ENCODE measurements at places on chromosomes 12 and 14.

- no peak for DNase-seq
Measured at GRCh38 chr12:52566847-52567291, 6.8 kb downstream of the KRT74 start.

DNA sequence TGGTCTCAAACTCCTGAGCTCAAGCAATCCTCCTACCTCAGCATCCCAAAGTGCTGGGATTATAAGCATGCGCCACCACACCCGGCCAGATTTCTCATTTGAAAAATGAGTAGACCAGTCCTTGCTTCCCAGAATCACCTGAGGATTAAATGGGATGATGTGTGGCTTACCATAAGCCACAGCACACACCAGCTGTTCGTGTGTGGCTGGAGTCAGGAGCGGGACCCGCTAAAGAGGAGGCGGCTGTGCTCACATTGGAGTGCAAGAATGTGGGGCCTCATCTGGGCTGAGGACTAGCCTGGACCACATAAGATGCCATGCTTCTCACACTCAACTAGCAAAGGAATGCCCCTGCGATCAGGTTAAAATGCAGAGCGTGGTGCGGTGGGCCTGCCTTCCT, 6.7 kb upstream of the ALDH2 start:
- DNase-seq, result no peak

DNA sequence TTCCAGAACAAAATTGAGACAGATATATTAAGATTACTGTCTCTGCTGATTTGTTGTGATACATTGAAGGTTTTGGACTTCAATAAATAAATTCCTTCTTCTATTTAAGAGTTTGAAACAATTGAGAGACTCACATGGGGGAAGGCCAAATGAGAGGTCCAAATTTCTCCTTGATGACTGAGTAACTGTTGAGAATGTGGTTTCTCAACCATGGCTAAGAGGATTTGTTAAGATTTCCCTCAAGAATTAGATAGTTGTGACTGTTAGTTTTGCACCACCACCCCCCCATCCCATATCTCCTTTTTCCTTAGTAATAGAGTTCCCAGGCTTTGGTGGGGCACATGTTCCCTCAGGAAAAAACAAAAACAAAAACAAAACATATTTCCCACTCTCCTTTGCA, 47.7 kb upstream of the IGF1 start:
- no peak for DNase-seq

DNA sequence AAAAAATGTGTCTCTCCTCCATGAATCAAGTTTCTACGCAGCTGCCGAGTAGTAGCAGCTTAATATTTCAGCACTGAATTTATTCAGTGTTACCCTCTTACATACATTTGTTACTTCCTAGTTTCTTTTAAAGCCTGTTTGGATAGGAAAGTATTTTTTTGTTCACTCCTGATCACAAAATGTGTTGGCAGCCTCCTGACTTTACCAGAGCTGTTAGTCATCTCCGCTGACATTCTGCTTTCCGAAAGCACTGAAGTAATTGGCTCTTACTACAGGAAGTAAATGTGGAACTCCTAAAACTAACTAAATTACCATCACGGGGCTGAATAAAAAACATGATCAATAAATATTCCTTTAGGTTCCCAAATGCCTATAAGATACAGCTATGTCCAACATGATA, 225.5 kb downstream of the EPS8 start:
- DNase-seq, result peak; percentile 34

DNA sequence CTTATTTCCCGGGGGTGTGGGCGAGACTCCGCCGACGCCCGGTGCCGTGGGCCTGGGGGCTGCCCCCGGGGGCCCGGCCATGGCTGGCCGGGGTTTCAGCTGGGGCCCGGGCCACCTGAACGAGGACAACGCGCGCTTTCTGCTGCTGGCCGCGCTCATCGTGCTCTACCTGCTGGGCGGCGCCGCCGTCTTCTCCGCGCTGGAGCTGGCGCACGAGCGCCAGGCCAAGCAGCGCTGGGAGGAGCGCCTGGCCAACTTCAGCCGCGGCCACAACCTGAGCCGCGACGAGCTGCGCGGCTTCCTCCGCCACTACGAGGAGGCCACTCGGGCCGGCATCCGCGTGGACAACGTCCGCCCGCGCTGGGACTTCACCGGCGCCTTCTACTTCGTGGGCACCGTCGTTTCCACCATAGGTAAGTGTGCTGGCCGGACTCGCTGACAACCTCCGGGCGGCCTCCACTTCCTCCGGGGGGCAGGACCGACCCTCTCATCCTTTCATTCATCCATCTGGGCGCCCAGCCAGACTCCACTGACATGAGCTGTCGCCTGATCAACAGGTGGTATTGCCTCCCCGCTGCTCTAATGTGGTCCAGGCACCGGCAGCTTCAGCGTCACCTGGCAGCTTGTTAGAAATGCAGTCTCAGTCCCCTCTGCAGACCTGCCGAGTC, 467 bp downstream of the KCNK13 start:
- DNase-seq, result no peak

DNA sequence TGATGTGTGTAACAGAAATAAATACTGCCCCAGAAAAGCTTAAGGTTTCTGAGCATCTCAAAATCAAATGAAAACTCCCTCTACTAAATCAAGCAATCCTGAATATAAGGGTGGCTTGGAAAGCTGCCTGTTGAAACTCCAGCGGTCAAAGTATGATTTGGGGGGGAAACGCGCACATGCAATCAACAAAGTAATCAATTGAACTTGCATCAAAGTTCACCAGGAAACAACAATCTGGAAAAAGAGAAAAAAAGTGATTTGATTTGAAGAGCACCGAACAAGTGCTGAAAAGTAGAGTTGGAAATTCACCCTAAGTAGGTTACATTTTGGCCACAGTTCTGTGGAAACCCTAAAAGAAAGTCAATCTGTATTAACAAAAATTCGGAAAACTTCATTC, 700 bp downstream of the CNIH1 start:
- DNase-seq, result no peak

DNA sequence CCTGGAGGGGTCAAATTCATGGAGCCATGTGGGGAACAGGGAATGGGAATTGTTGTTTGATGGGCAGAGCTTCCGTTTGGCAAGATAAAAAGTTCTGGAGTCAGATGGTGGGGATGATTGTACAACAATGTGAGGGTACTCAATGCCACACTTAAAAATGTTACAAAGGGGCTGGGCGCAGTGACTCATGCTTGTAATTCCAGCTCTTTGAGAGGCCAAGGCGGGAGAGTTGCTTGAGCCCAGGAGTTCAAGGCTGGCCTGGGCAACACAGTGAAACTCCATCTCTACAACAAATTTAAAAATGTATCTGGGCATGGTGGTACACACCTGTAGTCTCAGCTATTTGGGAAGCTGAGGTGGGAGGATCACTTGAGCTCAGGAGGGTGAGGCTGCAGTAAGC, 66.0 kb upstream of the DIO3 start:
- no peak for DNase-seq

DNA sequence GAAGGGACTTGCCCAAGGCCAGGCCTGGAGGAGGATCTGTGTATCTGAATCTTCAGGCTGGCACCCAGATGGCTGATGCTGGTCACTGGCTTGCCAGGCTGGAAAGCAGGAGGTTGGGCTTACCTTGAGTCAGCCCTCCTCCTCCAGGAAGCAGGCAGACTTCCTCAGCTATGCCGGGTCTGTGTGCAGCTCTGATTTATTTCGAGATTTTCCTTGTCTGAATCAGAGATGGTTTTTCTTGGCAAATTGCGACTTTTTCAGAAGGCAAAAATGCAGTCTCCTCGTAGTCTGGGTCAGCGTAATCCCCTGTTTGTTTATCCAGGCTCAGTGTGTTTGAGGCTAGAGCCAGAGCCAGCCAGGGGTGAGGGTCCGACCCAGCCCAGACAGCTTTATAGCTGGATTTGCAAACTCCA, 48.9 kb downstream of the SMOC1 start:
- no peak for DNase-seq

DNA sequence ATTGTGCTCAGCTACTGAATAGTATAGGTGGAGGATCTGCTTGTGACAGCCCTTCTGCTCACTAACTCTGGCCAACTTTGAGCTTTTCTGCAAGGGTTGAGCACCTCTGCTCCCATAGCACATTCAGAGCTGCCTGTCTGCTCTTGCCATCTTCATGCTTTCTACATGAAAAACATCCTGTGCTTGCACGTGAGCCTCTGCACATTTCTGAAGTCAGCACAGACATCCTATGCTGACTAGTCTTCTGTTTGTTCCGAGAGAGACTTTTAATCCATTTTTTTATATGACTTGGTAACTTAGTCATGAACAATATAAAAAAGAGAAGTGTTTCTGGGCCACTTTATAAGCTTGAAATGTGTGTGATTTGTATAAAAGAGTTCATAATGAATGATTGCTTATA, 969.3 kb downstream of the TMTC2 start:
- no peak for DNase-seq

DNA sequence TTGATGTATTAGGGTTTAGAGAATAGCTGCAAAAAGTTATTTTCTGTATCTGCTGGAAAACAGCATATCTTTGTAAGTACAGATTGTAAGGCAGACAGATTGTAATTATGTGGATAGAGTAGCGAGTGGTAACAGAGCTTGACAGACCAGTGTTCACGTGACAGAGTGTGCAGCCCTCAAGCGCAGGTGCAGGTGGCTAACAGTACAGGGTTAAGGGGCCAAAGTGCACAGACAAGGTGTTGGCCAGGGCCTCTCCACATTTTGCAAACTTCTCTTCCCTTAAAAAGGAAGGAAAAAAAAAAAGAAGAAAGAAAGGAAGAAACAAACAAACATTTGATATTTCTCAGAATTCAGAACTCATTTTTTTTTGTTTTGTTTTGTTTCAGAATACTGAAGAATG, 25.2 kb upstream of the KLHL42 start:
- DNase-seq, result no peak

GRCh38 chr12:6961278-6961694, 9.2 kb downstream of the PHB2 start:
- peak; percentile 89 for DNase-seq

GRCh38 chr14:84253326-84253725, 1276.6 kb upstream of the FLRT2 start:
- DNase-seq, result no peak

DNA sequence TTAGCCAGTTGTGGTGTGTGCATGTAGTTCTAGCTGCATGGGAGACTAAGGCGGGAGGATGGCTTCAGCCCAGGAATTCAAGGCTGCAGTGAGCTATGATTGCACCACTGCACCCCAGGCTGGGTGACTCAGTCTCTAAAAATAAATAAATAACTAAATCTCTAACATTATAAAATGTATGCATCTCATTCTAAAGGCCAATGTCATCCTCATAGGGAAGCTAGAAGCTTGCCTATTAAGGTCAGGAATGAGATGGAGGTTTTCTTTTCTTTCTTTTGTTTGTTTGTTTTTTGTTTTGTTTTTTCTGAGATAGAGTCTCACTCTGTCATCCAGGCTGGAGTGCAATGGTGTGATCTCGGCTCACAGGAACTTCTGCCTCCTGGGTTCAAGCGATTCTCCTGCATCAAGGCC, 48.8 kb upstream of the PAPLN start:
- DNase-seq, result no peak

DNA sequence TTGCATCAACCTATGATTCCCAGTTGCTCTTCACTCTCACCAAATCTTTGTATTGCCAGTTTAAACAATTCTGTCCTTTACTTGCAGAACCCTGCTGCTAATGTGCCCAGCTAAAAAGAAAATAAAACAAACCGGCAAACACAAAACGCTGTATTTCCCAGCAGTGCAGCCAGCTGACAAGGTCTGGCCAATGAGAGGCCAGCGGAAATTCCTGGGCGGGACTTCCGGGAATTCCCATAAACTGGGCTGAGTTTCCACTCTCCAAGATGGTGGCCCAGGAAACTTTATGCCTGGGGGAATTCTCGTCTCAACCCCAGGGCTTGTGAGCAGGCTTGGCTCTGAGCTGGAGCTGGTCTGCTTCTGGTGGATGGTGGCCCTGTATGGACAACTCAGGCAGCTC, 807.3 kb upstream of the TMEM132C start:
- no peak for DNase-seq

GRCh38 chr14:59852350-59852749, 18.2 kb downstream of the RTN1 start:
- no peak for DNase-seq

DNA sequence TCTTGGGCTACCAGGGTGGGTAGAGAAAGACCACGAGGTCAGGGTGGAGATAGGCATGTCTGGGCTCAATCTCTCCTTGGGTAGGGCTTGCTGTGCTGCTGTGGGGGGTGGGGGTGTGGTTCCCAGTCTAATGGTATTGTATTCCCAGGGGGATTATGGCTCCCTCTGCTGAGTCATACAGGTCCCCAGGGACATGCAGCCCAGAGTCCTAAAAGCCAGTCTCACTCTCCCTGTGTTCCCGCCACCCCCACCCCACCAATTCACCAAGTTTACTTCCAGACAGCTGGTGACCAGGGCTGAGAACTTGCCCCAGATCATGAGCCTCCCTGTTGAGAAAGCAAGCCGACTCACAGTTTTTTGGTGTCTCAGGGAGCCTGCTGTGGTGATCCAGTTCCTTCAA, 367.6 kb downstream of the C12orf75 start:
- no peak for DNase-seq

DNA sequence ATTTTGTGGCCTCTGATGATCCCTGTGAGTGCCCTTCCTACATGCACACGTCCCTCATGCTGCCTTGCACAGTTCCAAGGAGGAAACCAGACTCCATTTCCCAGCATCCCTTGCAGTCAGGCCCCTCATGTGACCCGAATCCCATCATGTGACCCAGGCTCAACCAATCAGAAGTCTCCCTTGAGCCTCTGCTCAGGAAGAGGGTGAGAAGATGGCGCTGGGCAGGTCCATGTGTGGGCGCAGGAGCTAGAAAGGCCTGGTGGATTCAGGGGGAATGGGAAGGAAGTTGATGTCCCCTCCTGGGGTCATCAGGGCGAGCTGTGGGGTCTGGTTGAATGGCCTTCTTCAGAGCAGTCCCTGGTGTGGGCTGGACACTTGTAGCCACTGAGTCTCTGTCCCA, 240.5 kb downstream of the ADGRD1 start:
- no peak for DNase-seq

DNA sequence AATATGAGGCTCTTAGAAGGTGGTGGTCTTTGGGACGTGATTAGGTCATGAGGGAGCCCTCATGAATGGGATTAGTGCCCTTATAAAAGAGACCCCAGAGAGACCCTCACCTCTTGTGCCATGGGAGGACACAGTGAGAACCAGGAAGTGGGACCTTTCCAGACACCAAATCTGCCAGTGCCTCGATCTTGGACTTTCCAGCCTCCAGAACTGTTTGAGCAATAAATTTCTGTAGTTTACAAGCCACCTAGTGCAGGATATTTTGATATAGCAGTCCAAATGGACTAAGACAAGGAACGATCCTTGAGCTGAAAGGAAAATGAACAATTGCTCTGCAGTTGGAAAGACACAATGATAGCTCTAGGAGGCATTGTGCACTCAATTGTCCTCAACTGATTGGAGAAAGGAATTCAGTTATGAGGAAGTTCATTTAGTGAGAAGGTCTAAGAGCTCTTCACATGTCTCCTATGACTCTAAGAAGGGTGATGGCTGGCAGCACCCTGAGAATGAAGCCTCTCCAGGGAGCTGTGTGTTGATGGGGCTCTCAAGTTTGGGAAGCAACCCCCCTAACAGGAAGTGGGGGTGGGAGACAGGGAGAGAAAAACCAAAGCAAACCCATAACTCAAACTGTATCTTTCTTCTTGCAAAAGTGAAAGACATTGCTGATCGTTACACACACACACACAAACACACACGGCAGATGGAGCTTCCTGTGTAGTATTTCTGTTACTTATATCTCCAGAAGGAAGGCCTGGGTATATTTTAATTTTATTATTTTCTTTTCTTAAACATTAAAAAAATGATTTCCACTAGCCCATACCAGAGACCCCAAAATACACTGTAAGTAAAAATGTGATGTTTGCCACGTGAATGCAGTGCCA, 21.0 kb downstream of the CHST11 start:
- DNase-seq, result no peak

GRCh38 chr12:51845482-51845881, 3.0 kb downstream of the FIGNL2 start:
- DNase-seq, result no peak

GRCh38 chr14:57736391-57736790, 129.5 kb downstream of the SLC35F4 start:
- DNase-seq, result no peak
